ENCODE measurements at places on chromosomes 13 and 19.

DNA sequence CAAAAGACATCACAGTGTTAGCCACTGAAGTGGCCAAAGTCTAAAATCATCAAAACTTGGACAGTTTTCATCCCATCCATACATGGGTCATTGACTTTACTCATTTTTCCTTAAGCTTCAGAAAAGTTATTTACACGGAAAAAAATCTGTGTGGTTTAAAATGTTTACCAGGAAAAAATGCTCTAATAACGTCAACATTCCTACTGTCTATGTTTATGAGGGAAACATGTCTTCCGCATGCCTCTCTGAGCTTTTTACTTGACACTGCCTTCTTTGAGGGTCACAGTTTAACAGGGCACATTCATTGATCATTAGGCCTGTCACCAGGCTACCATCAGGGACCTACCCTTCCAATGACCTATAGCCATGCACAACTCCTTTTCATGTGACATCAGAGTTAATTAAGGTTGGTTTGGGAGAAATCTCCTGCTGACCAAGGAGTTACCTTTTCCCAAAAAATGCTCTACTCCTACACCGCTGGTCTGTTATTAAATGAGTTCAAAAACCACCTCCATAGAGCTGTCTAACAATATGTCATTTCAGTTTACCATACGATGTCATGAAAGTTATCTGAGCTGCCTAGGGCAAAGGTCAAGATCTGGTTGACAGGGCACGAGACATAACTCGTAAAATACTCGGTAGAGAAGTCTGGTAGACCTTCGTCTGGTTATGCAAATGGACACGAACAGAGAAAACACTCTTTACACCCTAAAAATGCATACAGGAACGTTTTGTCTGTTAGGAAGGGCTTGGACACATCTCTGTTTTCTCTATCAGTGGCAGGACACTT, 17.8 kb downstream of the FLT1 start:
- no peak for DNase-seq

GRCh38 chr19:55717251-55717650, 21.0 kb downstream of the NLRP9 start:
- DNase-seq = no peak

DNA sequence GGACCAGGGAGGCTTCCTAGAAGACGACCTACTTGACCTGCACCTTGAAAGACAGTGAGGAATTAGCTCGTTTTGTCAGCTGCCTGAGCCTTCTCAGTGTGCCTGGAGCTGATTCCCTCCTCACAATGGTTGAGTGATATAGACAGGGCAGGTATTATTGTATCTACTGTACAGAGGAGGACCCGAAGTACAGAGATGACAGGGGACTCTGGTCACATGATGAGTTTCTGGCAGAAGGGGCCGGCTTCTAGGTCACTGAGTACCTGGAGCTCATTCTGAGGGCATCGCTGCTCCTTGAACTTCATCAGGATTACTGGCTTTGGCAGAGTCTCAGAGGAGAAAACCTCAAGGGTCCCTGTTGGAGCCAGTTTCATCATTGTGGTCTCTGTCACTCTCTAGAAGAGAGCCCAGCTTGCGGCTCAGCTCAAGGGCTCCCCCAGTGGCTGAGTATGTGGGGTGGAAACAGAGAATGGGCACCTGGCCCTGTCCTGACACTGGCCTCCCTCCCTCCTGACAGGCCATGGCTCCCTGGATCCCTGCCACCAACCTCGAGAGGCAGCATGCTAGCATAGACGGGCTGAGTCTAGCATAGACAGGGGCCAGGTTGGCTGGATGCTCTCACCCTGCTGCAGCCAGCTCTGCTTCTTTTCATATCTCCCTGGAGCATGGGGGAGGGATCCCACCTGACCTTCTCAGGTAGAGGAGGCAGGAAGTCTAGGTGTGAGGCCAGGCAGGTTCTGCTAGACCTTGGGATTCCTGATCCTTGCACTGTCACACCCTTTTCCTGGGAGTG, 38.7 kb downstream of the NFIX start:
- peak; percentile 90 for DNase-seq

DNA sequence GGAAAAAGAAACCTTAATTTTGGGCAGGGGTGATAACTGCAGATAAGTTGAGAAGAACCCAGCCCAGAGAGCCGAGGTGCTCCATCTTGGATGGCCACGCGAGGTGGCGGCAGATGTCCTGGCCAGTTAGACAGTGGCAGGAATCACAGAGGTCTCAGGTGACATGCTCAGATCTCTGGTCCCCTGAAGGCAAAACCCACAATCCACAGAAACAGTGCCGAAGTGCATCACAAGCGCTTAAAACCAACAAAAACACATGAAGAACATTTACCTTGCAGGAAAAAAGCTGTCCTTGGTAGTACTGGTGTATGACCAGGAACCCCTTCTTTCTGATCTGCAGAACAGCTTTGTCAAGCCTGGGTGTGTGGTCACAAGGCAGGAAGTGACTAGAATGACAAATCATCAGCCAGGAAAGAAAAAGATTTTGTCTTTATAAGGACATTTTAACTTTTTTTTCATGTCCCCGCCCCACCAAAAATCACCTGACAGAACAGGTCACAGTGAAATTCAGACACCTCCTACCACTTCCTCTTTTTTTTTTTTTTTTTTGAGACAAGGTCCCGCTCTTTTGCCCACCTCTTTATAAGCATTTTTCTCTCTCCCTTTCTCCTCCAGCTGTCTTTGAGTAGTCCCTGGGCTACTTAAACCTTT, at the start of gene LCP1:
Gene LCP1 (minus strand): TSS at position 338 of the 651 bp plus-strand sequence. CDS start 22,515 bp downstream, outside the sequence.
- no peak for DNase-seq

DNA sequence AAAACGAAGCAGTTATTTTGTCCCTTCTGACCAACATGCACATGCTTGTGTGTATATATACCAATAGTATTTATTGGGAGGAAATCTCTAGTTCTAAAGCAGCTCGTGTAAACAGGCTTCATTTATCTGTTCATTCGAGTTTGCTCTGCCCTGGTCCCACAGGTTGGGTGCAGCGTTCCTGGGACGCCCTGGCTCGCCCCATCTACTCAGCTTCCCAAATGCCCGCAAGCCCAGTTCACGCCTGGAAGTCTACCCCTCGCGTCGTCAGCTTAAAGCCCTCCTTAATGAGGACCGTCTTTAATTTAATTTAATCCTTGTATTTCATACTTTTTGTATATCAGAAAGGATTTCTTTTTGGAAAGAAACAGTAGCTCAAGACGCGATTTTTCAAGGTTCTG, 604 bp downstream of the THSD1 start:
- no peak for DNase-seq

DNA sequence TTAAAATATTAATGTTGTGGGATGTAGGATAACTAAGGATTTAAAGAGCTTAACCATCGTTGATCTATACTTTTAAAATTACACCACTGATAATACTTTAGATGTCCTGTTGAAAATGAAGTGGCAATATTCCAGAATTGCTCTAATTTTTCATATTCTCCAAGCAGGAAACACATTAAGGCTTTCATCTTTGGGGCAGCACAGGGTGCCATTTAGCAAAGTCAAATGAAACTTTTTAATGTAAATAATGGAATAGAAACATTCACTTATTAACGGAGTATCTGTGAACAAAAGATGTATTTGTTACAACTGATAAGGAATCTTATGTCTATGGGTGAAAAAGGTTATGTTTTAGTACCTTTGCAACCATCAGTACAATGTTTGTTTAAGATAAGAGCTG, 50.0 kb upstream of the MIR17HG start:
- DNase-seq = no peak

DNA sequence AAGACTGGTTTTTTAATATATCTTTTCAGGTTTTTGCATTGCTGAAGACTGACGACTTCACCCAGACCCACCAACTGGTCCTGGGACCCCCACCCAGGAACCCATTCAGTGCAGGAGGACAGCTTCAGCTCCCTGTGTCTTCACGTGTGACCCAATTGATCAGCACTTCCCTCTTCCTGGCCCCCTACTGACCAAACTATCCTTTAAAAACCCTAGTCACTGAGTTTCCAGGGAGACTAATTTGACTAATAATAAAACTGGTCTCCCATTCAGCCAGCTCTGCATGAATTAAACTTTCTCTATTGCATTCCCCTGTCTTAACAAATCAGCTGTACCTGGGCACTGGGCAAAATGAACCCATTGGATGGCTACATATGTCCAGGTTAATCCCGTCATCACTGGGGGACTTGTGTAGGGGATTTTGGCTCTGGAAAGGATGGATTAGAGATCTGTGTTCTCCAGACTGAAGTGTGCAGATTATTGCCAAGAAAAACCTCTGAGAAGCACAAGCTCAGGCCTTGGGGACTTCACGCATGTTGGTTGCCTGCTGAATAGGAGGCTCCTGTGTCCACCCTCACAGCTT, 16.3 kb upstream of the PARP4 start:
- no peak for DNase-seq

DNA sequence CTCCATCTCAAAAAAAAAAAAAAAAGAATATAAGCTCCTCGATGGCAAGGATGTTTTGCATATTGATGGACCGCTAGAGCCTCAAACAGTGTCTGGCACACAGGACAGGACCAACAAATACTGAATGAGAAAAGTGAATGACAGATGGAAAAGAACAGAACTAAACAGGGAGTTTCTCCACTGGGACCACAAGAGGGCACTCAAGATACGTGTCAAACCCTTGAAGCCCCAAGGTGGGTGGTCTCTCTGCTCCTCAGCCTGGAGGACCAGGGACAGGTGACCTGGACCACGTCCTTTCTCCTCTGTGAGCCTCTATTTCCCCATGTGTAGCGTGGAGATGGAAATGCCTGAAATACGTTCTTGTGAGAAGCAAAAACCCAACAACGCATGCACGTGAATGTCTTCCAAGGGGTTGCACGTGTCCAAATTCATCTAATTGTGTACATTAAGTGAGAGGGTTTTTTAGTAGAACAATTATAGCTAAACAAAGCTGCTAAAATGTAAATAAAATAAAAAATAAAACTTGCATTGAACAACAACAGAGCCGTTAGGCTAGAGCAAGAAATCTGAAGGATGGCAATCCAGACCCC, 5.7 kb upstream of the CDC42EP5 start:
- DNase-seq = no peak

DNA sequence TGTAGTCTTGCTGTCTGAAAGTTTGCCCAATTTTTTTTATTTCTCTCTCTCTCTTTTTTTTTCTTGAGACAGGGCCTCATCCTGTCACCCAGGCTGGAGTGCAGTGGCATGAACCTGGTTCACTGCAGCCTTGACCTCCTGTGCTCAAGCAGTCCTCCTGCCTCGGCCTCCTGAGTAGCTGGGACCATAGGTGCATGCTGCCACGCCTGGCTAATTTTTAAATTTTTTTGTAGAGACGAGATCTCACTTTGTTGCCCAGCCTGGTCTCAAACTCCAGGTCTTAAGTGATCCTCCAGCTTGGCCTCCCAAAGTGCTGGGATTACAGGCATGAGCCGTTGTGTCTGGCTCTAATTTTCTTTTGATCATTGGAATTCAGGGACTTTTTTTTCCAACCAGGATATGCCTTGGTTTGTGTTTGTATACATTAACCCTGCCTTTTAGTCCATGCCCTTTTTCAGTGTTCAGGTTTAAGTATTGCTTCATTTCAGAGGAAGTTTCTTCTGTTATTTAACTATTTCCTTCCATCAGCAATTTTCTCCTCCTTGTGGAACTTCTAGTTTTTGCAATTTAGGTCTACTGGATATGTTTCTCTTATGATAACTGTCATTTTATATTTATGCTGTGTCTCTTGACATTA, 201.4 kb downstream of the PCCA start:
- DNase-seq = no peak

- DNase-seq = no peak
Observed at GRCh38 chr13:112776971-112777370, 87.1 kb downstream of the ATP11A start.

- DNase-seq = no peak
Observed at GRCh38 chr13:67091603-67092002, 138.5 kb downstream of the PCDH9 start.

- DNase-seq = no peak
Observed at GRCh38 chr13:77580748-77581147, 45.2 kb downstream of the SCEL start.

DNA sequence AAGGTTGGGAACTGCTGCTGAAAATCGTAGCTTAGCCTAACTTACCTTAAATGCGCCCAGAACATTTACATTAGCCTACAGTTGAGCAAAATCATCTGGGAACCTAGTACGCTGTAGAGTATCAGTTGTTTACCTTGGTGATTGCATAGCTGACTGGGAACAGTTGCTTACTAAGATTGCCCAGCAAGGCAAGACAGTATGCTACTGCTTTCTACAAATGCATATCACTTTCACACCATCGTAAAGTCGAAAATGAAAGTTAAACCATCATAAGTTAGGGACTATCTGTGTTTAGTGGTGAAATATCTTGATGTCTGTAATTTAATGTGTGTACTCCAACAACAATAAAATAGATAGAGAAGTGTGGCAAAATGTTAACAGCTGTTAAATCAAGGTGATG, 1670.6 kb upstream of the PCDH20 start:
- DNase-seq = no peak

DNA sequence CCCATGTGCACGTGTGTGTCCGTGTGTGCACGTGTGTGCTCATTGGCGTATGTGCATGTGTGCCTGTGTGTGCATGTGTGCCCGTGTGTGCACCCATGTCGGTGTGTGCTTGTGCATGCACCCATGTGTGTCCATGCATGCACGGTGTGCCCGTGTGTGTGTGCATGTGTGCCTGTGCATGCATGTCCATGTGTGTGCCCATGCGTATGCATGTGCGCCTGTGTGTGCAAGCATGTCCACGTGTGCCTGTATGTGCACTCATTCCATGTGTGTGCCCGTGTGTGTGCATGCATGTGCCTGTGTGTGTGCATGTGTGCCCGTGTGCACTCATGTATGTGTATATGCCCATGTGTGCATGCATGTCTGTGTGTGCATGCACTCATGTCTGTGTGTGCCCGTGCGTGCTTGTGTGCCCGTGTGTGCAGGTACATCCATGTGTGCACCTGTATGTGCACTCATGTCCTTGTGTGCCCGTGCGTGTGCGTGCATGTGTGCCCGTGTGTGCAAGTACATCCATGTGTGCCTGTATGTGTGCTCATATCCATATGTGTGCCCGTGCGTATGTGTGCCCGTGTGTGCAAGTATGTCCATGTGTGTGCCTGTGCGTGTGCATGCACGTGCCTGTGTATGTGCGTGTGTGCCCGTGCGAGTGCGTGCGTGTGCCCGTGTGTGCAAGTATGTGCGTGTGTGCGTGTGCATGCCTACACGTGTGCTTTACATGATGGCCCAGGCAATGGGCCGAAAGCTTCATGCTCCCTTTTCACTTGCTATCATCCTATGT, 21.6 kb upstream of the MATK start:
- no peak for DNase-seq

DNA sequence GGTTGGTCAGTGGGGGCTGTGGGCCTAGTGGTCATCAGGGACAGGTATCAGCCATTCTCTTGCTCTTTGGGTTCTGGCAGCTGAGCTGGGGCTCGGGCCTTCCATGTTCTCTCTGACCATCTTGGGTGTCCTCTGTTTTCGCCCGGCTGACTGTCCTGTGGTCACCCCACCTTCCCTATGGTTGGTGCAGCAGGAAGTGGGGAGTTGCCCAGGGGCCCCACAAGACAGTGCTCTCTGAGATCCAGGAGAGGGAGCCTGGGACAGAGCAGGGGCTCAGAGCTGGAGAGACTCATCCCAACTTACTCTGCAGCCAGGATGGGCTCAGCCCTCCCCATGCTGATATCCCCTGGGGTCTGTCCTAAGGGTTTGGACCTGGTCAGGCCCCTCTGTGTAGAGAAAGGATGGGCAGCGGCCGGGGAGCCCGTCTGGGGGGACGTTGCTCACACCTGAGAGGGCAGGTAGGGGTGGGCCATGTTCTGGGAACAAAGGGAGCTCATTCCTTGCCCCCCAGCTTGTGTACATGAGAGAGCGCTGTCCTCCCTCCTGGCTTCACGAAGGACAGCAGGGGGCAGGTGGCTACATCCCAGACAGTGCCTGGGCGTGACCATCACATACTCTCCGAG, 937 bp upstream of the CEACAM8 start:
- DNase-seq = no peak
